ENCODE measurements at places on chromosomes 4 and X. TPM values are rescaled to one million over a fixed set of nuclear protein-coding genes. Genes with fewer than 3 reads are reported as not detected.

S100G gene
- total RNA-seq, result not detected

CDKL2 gene
- 7.5 TPM for total RNA-seq

FDCSP gene
- total RNA-seq, result not detected

VCX gene
- not detected for total RNA-seq

TRAM1L1 gene
- 4.3 TPM for total RNA-seq

DUX4 gene
- total RNA-seq, result not detected

CLRN2 gene
- not detected for total RNA-seq

CFAP299 gene
- total RNA-seq, result 2.1 TPM

STPG2 gene
- 0.18 TPM for total RNA-seq

HHIP gene
- 16.0 TPM for total RNA-seq

SSX3 gene
- total RNA-seq, result not detected

CFI gene
- total RNA-seq, result 201 TPM

KLHL34 gene
- total RNA-seq, result not detected

UGT2B17 gene
- total RNA-seq, result not detected

C4orf36 gene
- 0.81 TPM for total RNA-seq

ADGRL3 gene
- 7.9 TPM for total RNA-seq

ZNF518B gene
- total RNA-seq, result 15.0 TPM

HAUS7 gene
- total RNA-seq, result 16.4 TPM

NXT2 gene
- total RNA-seq, result 24.3 TPM

ETNPPL gene
- total RNA-seq, result not detected

CXCL3 gene
- total RNA-seq, result 0.09 TPM

ODAPH gene
- not detected for total RNA-seq

LEF1 gene
- total RNA-seq, result 0.63 TPM

TRIM75 gene
- not detected for total RNA-seq

ABLIM2 gene
- total RNA-seq, result not detected

FAT4 gene
- 29.2 TPM for total RNA-seq

VCX2 gene
- not detected for total RNA-seq

CD99L2 gene
- 71.1 TPM for total RNA-seq

NCAPG gene
- total RNA-seq, result 60.1 TPM

CSAG1 gene
- not detected for total RNA-seq

CDKN2AIP gene
- 8.3 TPM for total RNA-seq

DRP2 gene
- total RNA-seq, result 0.41 TPM

Measured in fibroblast of the aortic adventitia (primary cell).